ENCODE measurements at places on chromosomes 11 and 22. TPM values are rescaled to one million over a fixed set of nuclear protein-coding genes. Genes with fewer than 3 reads are reported as not detected.

The BLID gene
- not detected for total RNA-seq

The LMO2 gene
- total RNA-seq, result 13.3 TPM

The ARHGAP8 gene
- not detected for total RNA-seq

The VPREB1 gene
- total RNA-seq, result not detected

The CD151 gene
- total RNA-seq, result 175 TPM

The PKNOX2 gene
- total RNA-seq, result 14.5 TPM

The OR56A4 gene
- total RNA-seq, result not detected

The OR6T1 gene
- total RNA-seq, result not detected

The USH1C gene
- not detected for total RNA-seq

The TMEM123 gene
- 16.9 TPM for total RNA-seq

The PLAAT5 gene
- total RNA-seq, result 0.11 TPM

The C11orf86 gene
- not detected for total RNA-seq

The MOGAT2 gene
- total RNA-seq, result not detected

The RASD2 gene
- total RNA-seq, result 3.5 TPM

The NPAS4 gene
- not detected for total RNA-seq

The NLRP10 gene
- not detected for total RNA-seq

The IGF2 gene
- 471 TPM for total RNA-seq

The HTR3B gene
- not detected for total RNA-seq

The GLB1L2 gene
- 1.5 TPM for total RNA-seq

The ELMOD1 gene
- 2.8 TPM for total RNA-seq

The C11orf91 gene
- total RNA-seq, result not detected

The MS4A15 gene
- total RNA-seq, result not detected

The SHISAL1 gene
- total RNA-seq, result 0.24 TPM

The RCE1 gene
- total RNA-seq, result 5.0 TPM

The CHRM4 gene
- total RNA-seq, result not detected

The FAM227A gene
- total RNA-seq, result 0.18 TPM

The RNH1 gene
- total RNA-seq, result 120 TPM

The PLEKHA7 gene
- 1.3 TPM for total RNA-seq

The OR5B3 gene
- total RNA-seq, result not detected

The CARNS1 gene
- 11.6 TPM for total RNA-seq

The APLNR gene
- 4.3 TPM for total RNA-seq

The CCDC73 gene
- not detected for total RNA-seq

The FUT4 gene
- total RNA-seq, result 1.1 TPM

The LRRC56 gene
- 0.46 TPM for total RNA-seq

The MTCH2 gene
- 93.5 TPM for total RNA-seq

The SYTL2 gene
- total RNA-seq, result 5.6 TPM

The SCGB1C1 gene
- not detected for total RNA-seq

The TSPAN32 gene
- 0.13 TPM for total RNA-seq

The TEF gene
- 23.9 TPM for total RNA-seq

The TP53I11 gene
- 8.3 TPM for total RNA-seq

The FAM180B gene
- total RNA-seq, result not detected

The KRTAP5-7 gene
- total RNA-seq, result not detected

The TBX1 gene
- 112 TPM for total RNA-seq

The LARGE2 gene
- not detected for total RNA-seq

The CASP5 gene
- not detected for total RNA-seq

The KCTD14 gene
- total RNA-seq, result not detected

The CNGA4 gene
- total RNA-seq, result not detected

The CTSD gene
- 343 TPM for total RNA-seq

The RBMXL2 gene
- total RNA-seq, result not detected

The ACRV1 gene
- total RNA-seq, result not detected

The OR8G5 gene
- total RNA-seq, result not detected

The DMC1 gene
- total RNA-seq, result 0.22 TPM

The PCF11 gene
- 31.4 TPM for total RNA-seq

The APOL4 gene
- 3.9 TPM for total RNA-seq

The OLFML1 gene
- total RNA-seq, result 1.1 TPM

The CABP7 gene
- total RNA-seq, result not detected

The GSTT2B gene
- total RNA-seq, result 5.8 TPM
